ENCODE measurements at places on chromosomes 3 and 15.

DNA sequence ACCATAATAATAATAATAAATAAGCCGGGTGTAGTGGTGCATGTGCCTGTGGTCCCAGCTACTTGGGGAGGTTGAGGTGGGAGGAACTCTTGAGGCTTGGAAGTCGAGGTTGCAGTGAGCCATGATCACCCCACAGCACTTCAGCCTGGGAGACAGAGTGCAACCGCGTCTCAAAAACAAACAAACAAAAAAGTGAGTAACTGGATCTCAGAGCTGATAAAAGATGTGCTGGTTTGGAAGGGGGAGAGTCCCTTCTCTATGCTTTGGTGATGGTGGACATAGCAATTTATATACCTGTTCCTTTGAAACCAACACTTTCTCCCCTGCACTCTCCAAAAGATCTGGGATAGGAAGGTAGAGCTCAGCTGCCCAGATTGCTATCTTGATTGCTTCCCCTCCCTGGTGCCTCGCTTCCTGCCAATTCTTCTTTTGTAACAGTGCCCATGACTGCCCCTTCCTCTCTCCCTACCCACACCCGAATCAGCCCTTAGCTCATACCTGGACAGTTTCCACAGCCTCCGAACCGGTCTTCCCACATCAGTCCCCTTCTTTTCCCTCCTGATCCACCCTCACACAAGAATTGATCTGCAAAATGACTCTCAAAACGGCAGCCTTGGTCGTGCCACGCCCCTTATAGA lies 55.1 kb upstream of the UBE2E1 start:
- DNase-seq, result no peak

DNA sequence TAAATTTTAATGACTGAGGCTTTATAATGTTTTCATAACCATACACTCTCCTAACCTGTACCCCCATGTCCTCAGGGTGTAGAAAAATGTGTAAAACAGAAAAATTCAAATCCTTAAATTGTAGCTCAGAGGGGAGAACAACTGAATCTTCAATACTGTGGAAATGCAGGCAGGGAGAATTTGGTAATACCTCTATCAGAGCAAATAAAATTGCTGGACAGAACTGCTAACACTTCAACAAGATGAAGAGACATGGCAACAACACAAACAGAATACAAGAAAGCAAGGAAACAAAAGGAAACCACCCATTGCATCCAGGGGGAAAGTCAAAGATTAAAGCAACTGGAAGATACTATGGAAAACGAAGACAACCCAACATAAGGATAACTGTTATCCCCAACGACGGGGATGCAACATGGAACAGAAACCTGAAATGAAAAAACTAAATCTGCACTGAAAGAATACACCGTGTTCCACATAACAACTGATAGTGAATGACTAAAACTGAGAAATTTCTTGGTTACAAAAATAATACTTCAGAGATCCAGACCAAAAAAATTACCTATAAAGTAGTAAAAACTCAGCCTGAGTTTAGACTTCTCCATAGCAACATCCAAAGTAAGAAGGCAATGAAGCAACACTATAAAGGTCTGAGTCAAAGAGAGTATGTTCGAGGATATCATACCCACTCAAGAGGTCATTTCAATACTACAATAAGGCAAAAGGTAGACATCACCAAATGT lies 48.5 kb downstream of the HACD2 start:
- no peak for DNase-seq

GRCh38 chr3:31289584-31289983 lies 243.1 kb upstream of the STT3B start:
- no peak for DNase-seq

GRCh38 chr3:42653560-42654330 lies at the start of gene ZBTB47:
Gene ZBTB47, plus strand, starts transcription at chr3:42653697. Its CDS starts 4,659 bp downstream, at chr3:42658356.
- DNase-seq, result no peak

DNA sequence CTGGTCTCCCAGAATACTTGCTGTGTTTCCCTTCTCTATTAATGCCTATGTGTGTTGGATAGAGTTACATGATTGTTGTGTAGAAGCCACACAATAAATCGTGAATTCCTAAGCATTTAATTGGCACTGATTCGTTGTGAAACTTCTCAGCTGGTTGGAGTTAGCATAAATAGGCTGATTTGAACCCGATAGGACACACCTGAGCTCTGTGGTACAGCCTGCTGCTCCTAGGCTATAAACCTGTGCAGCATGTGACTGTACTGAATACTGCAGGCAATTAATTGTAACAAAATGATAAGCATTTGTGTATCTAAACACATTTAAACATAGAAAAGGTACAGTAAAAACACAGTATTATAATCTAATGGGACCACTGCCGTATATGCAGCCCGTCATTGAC lies 4.9 kb downstream of the ACAD11 start:
- no peak for DNase-seq

GRCh38 chr3:66928252-66928651 lies 69.9 kb upstream of the KBTBD8 start:
- no peak for DNase-seq

GRCh38 chr3:135258916-135259315 lies 463.9 kb downstream of the EPHB1 start:
- DNase-seq, result no peak

Measured in activated CD8-positive, alpha-beta T cell treated with anti-CD3 and anti-CD28 coated beads, Interleukin-2, amount 10 ng/mL, durations not matched to agents 7 days and 5 days (primary cell).